ENCODE measurements at places on chromosomes 6 and 20.

GRCh38 chr6:108633436-108633835 is 72.7 kb downstream of the FOXO3 start:
- no peak for DNase-seq

GRCh38 chr6:121436960-121437850 is 1.8 kb downstream of the GJA1 start:
- no peak for DNase-seq

DNA sequence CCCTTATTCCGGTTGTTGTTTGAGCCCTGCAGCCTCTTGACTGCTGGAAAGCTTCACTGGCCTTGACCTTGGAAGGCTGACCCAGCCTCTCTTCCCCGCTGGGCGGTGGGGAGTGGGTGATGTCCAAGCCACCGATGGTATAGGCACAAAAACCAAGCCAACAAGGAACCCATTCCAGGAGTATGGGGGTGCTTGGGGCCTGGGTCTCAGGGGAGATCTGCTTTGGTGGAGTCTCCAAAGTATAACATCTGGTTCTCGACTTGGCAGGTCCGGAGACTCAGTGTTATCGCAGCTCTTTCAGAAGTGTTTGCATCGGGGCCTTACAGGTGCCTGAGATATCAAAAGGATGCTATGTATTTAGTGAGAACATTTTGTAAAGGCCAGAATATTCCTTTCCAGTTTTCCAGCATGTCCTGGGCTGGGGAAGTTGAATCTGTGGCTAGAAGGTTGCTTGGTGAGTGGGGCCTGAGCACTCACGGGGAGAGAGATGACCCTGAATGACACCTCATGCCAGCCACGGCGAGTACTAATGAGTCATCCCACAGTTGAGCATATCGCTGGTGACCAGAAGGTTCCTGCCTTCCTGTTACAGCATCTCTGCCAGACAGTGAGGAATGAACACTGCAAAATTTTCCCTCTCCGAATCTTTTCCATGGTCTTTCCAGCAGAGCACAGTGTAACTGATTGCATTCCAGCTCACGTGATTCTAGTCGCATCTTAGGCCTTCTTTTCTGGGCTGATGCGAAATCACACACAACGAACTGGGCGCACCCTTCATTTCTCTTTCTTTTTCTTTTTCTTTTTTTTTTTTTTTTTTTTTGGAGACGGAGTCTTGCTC is 133.9 kb downstream of the ZDHHC14 start:
- DNase-seq, result peak; percentile 52

GRCh38 chr20:21102603-21103311 is 3.4 kb downstream of the LINC00237 start:
- peak; percentile 49 for DNase-seq

DNA sequence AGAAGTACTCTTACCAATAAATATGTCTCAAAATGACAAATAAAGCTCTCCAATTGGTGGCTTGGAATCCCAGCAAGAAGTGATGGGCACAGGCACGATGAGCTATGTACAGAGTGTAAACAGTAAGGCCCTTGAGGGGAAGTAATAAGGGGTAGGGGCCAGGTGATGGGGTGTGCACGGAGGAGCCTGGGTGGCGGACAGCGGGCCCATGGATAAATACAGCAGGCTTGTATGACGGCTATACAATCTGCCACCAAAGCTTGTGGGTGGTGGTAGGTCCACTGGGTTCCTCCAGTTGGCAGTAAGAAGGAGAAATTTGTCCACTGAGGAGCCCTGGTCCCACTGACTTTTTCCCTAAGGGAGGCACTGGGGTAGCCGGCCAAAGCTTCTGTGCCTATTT is 205.4 kb upstream of the RNF24 start:
- DNase-seq, result no peak

DNA sequence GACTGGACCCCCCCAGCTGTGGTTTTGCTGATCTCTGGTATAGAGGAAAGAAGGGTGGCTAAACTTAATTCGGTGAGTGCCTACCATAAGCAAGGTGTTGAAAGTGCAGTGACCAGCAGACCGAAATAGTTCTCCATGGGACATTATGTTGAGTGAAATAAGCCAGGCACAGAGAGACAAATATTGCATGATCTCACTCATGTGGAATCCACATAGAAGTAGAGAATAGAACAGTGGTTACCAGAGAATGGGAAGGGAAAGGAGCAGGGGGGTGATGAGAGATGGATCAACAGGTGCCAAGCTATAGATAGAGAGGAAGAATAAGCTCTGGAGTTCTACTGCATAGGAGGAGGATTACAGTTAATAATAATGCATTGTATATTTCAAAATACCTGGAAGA is 9.7 kb upstream of the GCNT2 start:
- peak; percentile 56 for DNase-seq

GRCh38 chr6:160316261-160316660 is 31.9 kb upstream of the SLC22A3 start:
- DNase-seq, result no peak

- DNase-seq, result peak; percentile 61
Measured at GRCh38 chr6:112691289-112691688, 344.2 kb downstream of the RFPL4B start.

Measured in stomach (tissue), 19 donors.